ENCODE measurements at places on chromosomes 6 and 20.

DNA sequence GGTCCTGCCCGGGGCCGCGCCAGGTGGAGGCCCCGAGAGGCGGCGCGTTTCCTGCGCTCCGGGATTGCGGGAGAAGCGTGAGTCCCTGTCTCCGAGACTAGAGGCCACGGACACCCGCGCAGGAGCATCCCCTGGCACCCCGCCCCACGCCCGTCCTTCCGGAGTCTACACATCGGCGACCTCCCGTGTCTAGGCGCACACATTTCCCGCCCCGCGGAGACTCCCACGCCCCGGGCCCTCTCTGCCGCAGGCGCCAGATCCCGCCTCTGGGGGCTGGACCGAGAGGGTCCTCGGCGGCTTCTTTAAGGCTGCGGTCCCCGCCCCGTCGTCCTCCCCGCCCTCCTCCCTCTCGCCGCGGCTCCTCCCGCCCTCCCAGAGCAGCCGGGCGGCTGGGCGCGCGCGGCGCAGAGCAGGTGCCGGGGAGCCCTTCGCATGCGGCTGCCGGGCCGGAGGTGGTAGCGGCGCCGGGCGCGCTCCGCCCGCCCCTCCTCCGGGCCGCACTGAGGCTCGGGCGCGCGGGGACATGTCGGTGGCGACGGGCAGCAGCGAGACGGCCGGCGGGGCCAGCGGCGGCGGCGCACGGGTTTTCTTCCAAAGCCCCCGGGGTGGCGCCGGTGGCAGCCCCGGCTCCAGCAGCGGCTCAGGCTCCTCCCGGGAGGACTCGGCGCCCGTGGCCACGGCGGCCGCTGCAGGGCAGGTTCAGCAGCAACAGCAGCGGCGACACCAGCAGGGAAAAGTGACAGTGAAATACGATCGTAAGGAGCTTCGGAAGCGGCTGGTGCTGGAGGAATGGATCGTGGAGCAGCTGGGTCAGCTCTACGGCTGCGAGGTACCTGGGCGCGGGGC lies at the start of gene PPP1R14C:
Gene PPP1R14C (plus strand): TSS at position 375 of the 846 bp plus-strand sequence. CDS start 149 bp downstream, at position 524.
- no peak for DNase-seq

- no peak for DNase-seq
Measured at GRCh38 chr6:5582762-5583161, 321.4 kb downstream of the FARS2 start.

DNA sequence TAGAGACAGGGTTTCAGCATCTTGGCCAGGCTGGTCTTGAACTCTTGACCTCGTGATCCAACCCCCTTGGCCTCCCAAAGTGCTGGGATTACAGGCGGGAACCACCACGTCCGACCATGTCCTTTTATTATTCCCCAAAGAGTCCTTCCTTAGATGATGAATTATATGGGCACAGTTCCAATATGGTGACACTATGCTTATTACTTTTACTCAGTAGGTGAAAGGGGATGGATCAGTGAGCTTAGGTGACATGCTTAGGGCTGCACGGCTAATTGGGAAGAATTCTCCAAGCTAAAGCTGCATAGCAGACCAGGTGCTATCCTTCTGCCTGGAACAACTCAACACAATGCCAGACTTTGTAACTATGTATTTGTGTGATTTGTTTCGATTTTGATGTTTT lies 38.2 kb upstream of the TFAP2C start:
- DNase-seq: no peak

DNA sequence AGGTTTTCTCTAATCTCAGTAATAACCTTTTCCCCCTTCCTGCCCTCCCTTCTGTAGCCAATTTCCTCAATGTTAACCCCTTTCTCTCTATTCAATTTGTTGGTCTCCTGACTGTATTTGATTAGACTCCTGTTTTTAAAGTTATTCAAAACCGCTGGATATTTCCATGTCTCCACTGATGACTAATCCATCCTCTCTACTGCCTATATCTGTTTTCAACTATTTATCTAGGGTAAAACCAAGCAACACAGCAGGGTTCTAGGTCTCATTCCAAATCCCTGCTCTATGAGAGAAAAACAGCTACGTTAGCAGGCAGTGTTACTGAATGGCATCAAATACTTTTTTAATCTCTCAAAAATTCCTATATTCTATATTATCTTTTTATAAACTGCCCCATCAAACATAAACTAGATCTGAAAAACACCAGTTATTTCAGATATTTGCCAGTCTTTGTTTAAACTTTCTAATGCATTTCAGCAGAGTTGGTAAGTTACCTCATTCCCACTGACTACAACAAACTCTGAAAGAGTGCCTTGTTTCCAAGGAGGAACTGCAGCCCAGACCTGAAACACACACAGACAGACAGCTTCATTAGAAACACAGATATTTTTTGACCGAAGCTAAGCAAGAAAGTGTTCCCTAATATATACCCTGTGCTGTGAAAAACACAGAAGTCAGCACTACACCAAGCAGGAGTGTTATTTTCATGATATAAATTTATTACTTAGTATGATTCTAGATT lies 8.2 kb downstream of the RTN4IP1 start:
- no peak for DNase-seq

GRCh38 chr6:39335780-39336545 lies 13.5 kb upstream of the KCNK16 start:
- DNase-seq: no peak

DNA sequence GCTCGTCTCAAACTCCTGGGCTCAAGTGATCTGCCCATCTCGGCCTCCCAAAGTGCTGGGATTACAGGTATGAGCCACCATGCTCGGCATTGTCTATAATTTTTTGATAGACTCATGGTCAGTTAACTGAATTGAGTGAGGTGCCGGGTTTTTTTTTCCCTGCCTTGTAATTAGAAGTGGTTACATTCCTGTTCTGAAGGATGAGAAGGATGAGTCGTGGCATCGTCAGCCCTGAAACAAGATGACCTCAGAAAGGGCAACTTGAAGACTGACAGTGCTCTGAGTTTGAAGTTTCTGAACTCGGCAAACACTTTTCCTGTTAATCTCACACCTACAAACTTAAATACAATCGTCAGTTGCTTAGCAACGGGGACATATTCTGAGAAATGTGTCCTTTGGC lies 158.7 kb upstream of the PDE10A start:
- no peak for DNase-seq
